Activated CD4-positive, alpha-beta T cell treated with anti-CD3 and anti-CD28 coated beads, Interleukin-2, amount 50 U/mL, for 4 hours (primary cell): ENCODE measurements at places on chromosomes 12 and 14.
A peak's percentile ranks its signal among the peaks of the same experiment; 100 is the strongest.

GRCh38 chr14:103140316-103141109, 17.3 kb downstream of the TNFAIP2 start:
- no peak for DNase-seq

GRCh38 chr12:56935752-56936151, 1.5 kb upstream of the SDR9C7 start:
- DNase-seq = no peak

DNA sequence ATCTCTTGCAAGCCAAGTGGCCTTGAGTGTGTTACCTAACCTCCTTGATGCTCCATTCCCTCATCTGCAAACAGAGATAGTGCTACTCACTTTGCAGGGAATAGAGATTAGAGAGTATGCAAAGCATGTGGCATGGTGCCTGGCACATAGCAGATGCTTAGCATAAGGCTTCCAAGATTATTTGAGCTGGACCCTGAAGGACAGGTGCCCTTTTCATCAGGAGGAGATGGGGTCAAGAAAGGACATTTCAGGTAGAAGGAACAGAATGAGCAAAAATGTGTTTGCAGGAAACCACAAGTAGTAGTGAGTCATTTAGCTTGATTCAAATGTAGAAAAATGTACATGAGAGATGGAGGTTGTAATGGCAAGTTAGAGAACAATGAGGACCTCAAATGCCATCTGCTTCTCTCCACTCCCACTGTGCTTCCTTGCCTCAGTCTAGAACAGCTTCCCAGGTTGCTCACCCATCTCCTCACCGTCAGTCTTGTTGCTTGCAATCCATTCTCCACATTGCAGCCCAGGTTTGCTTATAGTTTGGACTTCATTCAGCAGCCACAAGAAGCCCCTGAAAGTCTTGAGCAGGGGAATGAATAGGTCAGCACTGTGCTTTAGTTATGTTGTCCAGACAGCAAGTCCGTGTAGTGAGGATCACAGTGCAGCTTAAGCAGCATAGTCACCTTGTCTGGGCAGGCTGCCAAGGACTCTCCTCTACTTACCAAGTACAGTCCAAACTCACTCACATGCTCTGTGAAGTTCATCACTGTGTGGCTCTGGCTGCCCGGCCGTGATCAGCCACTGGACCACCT, 536.3 kb upstream of the CCDC196 start:
- DNase-seq = peak; percentile 10

- no peak for DNase-seq
These were observed 71.2 kb downstream of the ITPK1 start for GRCh38 chr14:93044556-93044955.

GRCh38 chr14:105090493-105091053, 25.3 kb upstream of the GPR132 start:
- DNase-seq = peak; percentile 80
